GM23248 (cell line): ENCODE measurements at places on chromosomes 3 and 15.

GRCh38 chr15:100372739-100373119, 31.0 kb upstream of the ADAMTS17 start:
- no peak for DNase-seq

GRCh38 chr3:152428577-152428976, 159.8 kb downstream of the MBNL1 start:
- no peak for DNase-seq

- peak; percentile 69 for DNase-seq
Measured at GRCh38 chr3:52471371-52472238, 16.2 kb downstream of the NISCH start.

DNA sequence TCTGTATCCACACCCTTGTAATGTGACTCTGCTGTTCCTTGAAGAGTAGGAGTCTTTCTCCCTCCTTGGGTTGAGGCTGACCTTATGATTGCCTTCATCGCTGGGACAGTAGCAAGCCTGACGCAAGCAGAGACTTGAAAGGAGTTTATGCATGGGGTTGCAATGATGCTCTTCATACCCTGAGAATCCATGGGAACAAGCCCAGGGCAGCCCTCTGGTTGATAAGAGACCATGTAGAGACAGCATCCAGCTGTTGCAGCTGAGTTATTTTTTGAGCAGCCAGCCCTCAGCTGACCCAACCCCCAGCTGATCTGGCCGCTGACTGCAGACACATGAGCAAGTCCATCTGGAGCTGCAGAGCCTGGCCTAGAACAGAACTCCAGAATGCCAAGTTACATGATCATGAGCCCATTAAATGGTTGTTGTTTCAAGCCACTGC, 60.6 kb upstream of the ARNT2 start:
- no peak for DNase-seq

DNA sequence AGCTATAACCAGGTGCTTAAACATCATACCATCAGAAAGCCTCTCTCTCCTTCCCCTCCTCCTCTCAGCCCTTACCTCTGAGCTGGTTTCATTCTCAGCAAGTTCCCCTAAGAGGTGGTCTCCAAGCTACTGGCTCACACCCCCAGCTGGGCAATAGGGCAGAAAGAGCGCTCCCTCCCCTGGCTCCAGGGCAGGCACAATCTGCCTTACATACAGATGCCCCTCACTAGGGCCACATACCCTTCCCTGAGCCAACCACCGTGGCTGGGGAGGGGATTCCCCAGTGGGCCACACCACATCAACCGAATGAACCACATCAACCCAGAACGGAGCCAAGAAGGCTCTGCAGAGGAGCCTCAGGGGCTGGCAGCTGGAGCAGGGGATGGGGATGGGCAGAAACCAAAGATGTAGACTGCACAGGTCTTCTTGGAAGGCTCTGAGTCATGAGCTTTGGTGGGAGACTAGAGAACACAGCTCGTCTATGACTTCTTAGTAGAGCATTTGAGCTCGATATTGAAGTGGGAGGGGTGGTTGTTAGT, 4.6 kb upstream of the FBLN2 start:
- peak; percentile 98 for DNase-seq
